ENCODE measurements at places on chromosomes 7 and 10. TPM values are rescaled to one million over a fixed set of nuclear protein-coding genes. Genes with fewer than 3 reads are reported as not detected.

GRCh38 chr7:128113839-128114238, 82.6 kb upstream of the LRRC4 start:
- no peak overlapping the region for H3K27ac ChIP-seq
- no peaks in the 10 kb centered on the region for H3K36me3 ChIP-seq
- H3K4me1 ChIP-seq = no peaks in the 10 kb centered on the region
- DNase-seq = no peak
- H3K27me3 ChIP-seq = no peaks in the 10 kb centered on the region

DNA sequence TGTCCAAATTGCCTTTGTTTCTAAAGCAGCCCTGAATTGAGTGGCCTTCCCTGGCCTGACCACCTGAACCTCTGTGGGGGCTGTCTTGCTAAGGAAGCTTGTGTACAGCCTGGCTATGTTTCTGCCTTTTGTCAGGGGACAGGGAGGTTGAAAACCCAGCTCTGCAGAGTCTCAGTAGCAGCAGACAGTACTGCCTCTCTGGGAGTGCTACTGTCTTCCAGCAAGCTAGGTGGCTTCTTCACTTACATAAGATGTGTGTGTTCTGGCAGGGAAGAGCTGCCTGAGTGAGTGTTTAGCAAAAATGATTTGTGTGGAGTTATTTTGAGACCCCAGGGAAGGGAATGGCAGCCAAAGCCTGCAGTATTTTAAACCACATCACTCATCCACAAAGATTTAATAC, 57.4 kb downstream of the LRRC4 start:
- H3K36me3 ChIP-seq = peaks cover 12% of the 10 kb centered on the region
- H3K27ac ChIP-seq = no peak overlapping the region
- H3K4me1 ChIP-seq = peaks cover 10% of the 10 kb centered on the region
- no peak for DNase-seq
- H3K27me3 ChIP-seq = no peaks in the 10 kb centered on the region
- no peak overlapping the region for H3K4me3 ChIP-seq

DNA sequence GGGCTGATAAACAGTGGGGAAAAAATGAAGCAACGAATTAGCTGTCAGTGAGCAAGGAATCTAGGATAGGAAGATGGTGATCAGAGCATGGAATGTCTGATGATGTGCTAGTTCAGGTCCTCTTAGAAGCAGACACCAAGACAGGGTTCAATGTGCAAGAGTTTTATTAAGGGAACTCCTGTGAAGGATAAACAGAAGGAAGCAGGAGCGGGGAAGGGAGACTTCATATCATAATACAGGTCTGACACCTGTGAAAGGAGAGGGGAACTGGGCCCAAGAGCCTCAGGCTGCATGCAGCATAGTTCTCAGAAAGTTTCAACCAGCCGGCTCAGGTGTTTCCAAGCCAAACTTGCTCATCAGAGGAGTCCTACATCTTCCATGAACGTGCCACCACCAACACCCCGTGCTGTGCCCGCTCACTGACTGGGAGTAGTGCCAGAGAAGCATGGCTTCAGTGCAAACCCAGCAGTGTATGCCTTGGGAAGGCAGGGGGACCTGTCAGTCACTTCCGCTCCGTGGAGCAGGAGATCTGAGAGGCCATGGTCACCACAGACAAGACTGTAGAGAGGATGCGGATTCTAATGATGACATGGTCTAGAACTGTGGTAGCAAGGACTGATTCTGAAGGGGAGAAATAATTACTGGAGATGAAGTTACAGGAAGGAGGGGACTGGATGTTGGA, 45.8 kb downstream of the ZNF800 start:
- H3K27ac ChIP-seq = no peak overlapping the region
- no peak overlapping the region for H3K4me3 ChIP-seq
- H3K36me3 ChIP-seq = 0 out of 2 replicates have a peak, but pooled peaks cover 2% of the 10 kb centered on the region
- no peaks in the 10 kb centered on the region for H3K4me1 ChIP-seq

GRCh38 chr7:144873316-144873845, 37.5 kb upstream of the TPK1 start:
- H3K4me3 ChIP-seq = no peak overlapping the region
- H3K27me3 ChIP-seq = peaks cover 9% of the 10 kb centered on the region
- H3K36me3 ChIP-seq = no peaks in the 10 kb centered on the region

The ANKRD7 gene
- 0.93 TPM for total RNA-seq

GRCh38 chr7:84912993-84913635, 273.7 kb downstream of the SEMA3D start:
- H3K27me3 ChIP-seq = no peaks in the 10 kb centered on the region
- no peak overlapping the region for H3K27ac ChIP-seq
- DNase-seq = no peak
- H3K36me3 ChIP-seq = no peaks in the 10 kb centered on the region

DNA sequence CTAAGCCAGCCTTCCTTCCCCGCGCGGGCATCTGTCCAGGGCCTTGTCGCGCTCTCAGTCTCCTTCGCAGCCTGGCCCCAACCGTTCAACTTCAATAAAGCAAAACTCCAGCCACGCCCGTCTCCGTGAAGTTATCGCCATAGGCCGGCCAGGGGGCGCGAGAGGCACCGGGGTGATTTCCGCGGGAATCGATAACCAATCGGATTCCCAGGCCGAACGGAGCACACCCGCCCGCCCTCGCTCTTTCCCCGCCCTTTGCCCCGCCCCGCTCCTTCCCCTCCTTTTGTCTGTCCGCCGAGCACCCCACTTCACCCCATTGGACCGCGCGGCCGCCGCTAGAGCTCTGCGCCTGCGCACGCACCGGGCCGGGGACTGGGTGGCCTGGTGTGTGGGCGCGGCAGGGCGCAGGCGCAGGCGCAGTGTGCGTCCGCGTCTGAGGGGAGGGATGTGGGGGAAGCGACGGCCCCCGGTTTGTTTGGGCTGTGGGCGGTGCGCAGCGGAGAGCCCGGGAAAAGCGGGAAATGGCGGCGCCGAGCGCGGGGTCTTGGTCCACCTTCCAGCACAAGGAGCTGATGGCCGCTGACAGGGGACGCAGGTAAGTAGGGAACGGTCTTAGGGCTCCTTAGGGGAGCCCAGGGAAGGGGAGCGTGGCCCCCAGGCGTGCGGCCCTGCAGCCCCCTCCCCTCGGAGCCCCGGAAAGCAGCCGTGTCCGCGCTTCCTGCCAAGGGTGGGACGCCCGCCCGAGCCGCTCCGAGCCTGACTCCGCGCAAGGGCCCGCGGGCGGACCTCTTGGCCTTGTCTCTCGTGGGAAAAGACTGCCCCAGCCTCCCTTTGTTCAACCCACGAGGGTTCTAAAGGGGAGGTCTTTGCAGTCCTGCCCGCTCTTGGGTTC, at the start of gene CASP2:
Gene CASP2, plus strand, starts transcription at position 417 of the 892 bp plus-strand sequence. Its CDS starts 105 bp downstream, at position 522.
- H3K27me3 ChIP-seq = no peaks in the 10 kb centered on the region
- H3K4me1 ChIP-seq = peaks cover 13% of the 10 kb centered on the region
- peak within 1 kb of the TSS; percentile 80 for H3K4me3 ChIP-seq

DNA sequence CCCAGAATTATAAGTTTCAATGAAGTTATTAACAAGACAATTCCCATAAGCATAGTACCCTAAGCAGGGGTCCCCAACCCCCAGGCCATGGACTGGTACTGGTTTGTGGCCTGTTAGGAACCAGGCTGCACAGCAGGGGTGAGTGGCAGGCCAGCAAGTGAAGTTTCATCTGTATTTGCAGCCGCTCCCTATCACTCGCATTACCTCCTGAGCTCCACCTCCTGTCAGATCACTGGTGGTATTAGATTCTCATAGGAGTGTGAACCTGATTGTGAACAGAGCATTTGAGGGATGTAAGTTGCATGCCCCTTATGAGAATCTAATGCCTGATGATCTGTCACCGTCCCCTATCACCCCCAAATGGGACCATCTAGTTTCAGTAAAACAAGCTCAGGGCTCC, 36.0 kb upstream of the KIAA1217 start:
- H3K4me1 ChIP-seq = peaks cover 4% of the 10 kb centered on the region
- no peak overlapping the region for H3K27ac ChIP-seq
- no peaks in the 10 kb centered on the region for H3K27me3 ChIP-seq
- no peak overlapping the region for H3K4me3 ChIP-seq
- DNase-seq = no peak

GRCh38 chr10:60992636-60993035, 48.7 kb upstream of the RHOBTB1 start:
- no peaks in the 10 kb centered on the region for H3K4me1 ChIP-seq
- no peaks in the 10 kb centered on the region for H3K36me3 ChIP-seq
- no peaks in the 10 kb centered on the region for H3K27me3 ChIP-seq
- DNase-seq = no peak
- H3K27ac ChIP-seq = no peak overlapping the region
- no peak overlapping the region for H3K4me3 ChIP-seq

The FKBP6 gene
- total RNA-seq = not detected

All from SJCRH30 (cell line).